ENCODE measurements at places on chromosomes 7 and 10.

DNA sequence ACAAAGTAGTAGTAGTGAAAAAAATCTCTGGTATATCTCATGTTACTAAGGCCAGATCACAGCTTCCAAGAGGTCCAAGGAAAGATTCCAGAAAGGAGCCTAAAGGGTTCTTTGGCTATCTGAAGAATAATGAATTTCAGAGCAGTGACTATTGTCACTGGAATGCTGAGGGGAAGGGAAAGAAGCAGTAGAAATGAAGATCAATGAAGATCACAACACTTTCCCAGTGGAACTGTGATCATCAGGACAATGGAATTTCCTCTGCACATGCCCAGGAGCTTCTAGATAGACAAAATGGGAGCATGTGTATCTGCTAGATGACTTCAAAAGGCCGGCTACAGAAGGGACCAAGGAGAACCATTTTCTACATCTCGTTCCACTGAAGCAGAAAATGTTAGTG lies 219.5 kb upstream of the PHYHIPL start:
- DNase-seq, result no peak

GRCh38 chr7:4550117-4550516 lies 132.0 kb upstream of the FOXK1 start:
- no peak for DNase-seq

DNA sequence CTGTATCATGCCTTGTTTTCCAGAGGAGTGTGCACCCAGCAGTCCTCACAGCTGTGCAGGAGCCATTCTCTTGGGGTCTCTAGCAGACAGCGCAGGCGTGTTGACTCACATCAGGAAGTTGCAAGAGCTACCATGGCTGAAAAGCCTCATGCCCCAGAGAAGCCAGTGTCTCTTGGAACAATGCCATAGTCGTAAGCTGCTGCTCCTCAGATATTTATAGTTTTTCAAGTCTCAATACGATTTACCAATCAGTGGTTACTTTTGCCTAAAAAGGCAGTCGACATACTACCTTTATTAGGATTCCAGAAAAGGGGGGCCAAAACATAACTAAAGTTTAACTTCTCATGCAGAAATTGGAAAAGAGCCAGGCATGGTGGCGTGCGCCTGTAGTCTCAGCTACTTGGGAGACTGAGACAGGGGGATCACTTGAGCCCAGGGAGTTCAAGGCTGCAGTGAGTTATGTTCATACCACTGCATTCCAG lies 407.7 kb downstream of the PARD3 start:
- DNase-seq, result peak; percentile 8

GRCh38 chr10:43673471-43673870 lies 24.8 kb upstream of the ZNF32 start:
- no peak for DNase-seq

DNA sequence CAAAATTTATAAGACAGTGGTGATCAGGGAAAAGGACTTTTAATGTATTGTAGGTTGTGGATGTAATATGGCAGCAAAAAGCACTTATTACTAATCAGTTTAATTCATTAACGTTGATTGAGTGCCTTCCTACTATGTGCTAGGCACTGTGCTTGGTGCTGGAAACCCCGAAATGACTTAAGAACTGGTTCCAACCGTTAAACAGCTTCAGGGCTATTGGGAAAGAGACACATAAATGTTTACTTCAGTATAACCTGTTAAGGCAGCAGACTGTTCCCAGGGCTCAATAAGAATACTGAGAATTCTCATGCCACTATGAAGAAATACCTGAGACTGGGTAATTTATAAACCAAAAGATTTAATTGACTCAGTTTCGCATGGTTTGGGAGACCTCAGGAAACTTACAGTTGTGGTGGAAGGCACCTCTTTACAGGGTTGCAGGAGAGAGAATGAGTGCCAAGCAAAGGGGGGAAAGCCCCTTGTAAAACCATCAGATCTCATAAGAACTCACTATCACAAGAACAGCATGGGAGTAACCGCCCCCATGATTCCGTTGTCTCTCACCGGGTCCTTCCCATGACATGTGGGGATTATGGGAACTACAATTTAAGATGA lies 1.1 kb upstream of the SLC25A13 start:
- no peak for DNase-seq

- DNase-seq, result no peak
These were observed 982.3 kb downstream of the DNAJB9 start for GRCh38 chr7:109552017-109552416.

DNA sequence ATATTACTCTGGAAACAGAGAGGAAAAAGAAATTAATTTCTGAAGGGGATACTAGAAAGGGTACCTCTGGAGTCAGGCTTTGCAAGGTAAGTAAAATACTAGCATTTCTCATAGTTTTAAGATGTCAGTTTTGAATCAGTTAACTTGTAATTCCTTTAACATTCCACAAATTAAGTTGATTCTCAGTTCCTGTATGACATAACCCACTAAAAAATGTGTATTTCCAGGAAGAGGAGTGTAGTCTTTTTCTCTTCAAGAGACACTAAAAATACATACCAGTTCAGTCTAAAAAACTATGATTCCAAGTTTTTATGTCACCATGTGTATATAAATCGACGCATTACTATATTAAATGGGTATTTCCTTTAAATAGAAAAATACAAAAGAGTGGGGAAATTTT lies 113.2 kb downstream of the CDK6 start:
- peak; percentile 19 for DNase-seq

DNA sequence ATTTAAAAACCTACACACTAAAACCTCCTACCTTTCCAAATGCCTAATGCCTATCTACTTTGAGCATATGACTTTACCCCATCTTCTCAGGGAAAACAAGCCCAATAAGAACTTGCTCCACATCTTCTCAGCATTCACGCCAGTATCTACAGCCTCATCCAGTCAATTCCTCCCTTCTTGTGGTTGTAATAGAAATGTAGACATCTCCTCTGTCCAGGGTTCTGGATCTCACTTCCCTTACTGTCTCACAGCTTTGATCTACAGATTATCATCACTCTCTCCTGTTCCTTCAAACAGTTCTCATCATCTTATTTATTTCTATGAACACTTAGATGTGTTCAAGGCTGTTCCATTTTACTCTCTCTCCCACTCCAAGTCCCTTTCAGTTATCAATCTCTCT lies 70.4 kb upstream of the NOBOX start:
- DNase-seq, result no peak

DNA sequence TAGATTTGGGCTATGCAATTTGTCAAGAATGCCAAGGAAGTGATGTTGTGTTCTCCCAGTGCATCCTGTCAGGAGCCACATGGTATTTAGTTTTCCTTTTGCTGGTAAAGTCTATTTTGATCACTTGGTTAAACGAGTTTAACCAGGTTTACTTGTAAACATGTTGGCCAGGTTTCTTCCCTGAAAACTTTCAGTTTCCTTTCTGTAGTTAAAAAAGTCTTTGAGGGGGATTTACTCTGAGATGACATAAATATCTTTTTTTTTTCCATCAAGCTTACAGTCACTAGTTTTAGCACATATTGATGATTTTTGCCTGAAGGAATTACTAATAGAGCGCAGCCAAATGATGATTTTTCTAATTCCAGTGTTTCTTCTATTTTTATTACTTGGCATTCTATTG lies 320.5 kb downstream of the PHF14 start:
- no peak for DNase-seq

DNA sequence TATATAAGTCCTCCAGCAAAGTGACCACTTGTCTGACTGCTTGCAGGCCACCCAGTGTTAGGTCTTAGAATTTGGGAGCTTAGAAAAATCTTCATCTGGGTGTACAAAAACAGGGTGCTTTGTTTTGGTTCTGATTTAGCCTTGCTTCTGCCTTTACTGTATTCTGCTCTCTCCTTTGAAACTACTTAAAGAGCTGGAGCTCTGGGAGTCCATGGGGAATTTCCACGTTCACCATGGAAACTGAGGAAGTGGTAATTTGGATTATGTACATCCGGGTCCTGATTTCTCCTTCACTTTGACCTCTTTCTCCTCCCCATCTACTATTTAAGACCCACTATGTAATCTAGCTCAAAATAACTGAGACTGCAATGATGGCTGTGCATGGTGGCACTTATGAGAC lies 103.0 kb downstream of the JAZF1 start:
- DNase-seq, result no peak

- DNase-seq, result no peak
These were observed 714.1 kb upstream of the COBL start for GRCh38 chr7:52030722-52031121.

DNA sequence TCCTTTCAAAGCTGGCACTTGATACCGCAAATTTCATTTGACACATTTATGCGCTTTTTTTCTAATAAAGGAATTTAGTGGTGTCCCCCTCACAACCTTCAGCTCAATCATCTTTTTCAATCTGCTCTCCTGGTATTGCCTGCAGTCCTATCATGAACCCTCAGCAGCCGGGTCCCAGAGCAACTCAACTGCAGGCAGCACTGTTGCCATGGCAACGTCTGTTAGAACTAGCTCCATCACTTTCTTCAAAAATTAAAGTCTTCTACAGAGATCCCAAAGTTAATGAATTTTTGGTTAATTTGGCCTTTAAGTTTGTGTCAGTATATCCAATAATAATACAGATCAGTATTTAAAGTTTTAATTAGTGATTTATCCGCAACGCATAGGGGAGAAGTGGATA lies 136.1 kb upstream of the TARP start:
- DNase-seq, result no peak

DNA sequence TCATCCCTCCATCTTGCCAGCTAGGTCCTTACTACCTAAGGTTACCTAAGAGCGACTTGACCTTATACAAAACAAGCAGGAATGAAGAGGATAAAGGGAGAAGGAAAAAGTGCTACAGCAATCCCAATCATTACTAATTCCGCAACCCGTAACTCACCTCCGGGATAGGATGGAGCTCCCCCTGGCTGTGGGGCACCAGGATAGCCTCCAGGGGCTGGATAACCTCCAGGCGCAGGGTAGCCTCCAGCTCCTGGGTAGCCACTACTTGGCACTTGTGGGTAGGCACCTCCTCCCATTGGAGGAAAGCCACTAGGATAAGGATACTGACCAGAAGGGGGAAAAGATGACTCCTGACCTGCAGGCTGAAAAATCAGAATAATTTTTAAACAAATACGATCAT lies 15.8 kb downstream of the ANXA7 start:
- no peak for DNase-seq

GRCh38 chr10:100370714-100371481 lies 23.9 kb downstream of the SCD start:
- DNase-seq, result peak; percentile 73

GRCh38 chr10:100615241-100615640 lies 79.5 kb downstream of the HIF1AN start:
- DNase-seq, result no peak

DNA sequence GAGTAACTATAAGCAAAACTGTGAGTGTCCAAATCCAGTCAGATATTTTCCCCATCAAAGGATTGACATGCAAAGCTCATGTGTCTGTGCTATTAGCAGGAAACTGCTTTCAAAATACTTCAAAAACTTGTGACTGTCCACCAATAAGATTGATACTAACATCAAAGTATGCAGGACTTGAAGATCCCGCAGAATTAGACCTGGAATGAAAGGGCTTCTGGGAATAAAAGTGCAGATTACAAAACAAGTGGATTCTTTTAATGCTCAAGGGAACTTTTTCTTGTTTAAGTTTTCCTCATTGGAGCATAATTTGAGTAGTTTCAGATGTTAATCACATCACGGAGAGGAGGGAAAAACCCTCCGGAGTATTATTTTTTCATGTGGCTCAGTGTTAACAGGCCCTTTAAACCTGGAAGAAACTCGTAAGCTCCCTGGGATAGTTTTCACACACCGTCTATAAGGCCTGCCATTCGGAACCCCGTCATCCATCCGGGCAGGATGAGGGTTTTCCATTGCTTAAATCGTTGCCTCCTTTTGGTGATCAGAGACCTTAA lies 33.9 kb upstream of the MKX start:
- no peak for DNase-seq

DNA sequence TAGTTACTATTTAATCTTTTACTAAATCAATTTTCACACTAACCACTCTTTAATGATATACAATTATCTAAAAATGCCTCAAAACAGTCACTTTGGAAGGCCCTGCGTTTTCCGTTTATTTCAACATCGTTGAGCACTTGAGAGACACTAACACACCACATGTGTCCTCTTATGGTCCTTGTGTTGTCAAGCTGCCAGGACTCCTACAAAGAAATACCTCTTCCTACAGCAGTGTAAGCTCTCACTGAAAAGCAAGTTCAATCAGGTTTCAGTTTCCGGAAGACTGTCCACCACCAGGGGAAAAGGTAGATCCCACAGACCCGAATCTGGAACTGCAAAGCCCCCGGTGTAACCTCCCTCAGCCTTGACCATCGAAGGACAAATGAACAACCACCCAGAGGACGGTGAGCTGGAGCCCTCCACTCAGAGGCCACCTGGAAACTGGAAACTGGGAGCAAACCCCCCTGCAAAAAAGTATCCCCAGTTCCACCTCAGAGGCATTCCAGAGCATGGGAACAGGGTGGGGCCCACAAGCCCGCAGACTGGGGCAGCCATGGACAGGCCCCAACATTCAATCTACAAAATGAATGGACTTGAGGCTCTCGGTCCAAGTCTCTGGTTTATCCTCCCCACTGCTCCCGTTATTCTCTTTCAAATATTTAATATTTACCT lies 37.6 kb downstream of the KCNH2 start:
- DNase-seq, result no peak

- DNase-seq, result peak; percentile 93
These were observed 38.1 kb downstream of the COL13A1 start for GRCh38 chr10:69839696-69840345.

GRCh38 chr7:1961701-1962276 lies 271.0 kb downstream of the MAD1L1 start:
- peak; percentile 41 for DNase-seq

- DNase-seq, result no peak
These were observed 22.0 kb upstream of the SLC26A4 start for GRCh38 chr7:107638594-107638993.

- no peak for DNase-seq
These were observed 83.5 kb downstream of the PRR15 start for GRCh38 chr7:29647020-29647654.

- no peak for DNase-seq
These were observed 306.8 kb downstream of the CNTNAP2 start for GRCh38 chr7:146423446-146423845.

GRCh38 chr10:131708225-131708880 lies 192.5 kb upstream of the PPP2R2D start:
- no peak for DNase-seq

DNA sequence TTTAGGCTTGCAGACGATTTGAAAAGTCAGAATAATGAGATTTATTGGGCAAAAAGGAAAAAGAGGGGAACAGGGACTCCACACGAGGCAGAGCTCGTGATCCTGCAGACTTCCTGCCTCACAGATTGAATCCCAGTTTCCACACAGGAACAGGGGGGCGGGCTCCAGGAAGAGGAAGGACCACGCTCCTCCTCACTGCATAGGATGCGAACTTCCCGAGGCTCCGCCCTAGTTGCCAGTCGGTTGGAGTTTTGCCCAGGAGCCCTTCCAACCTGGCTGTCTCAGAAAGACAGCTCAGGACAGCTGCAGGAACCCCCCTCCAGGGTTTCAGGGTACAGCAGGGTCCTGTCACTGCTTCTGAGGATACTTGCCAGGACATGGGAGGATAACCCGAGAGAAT lies 488.3 kb upstream of the ADARB2 start:
- no peak for DNase-seq

GRCh38 chr10:88343761-88344484 lies 239.2 kb downstream of the RNLS start:
- no peak for DNase-seq
